ENCODE measurements at places on chromosomes 16 and 17.

DNA sequence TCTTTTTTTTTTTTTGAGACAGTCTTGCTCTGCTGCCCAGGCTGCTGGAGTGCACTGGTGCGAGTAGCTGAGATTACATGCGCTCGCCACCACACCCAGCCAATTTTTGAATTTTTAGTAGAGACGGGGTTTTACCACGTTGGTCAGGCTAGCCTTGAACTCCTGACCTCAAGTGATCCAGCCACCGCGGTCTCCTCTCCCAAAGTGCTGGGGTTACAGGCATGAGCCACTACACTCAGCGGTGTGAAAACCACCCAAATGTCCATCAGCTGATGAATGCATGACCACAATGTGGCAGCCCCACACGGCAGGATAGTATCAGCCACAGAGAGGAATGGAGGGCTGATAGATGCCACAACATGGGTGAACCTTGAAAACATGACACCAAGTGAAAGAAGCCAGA is 2.1 kb downstream of the P2RX5 start:
- DNase-seq = no peak

- DNase-seq = no peak
Observed at GRCh38 chr17:82272495-82273326, 789 bp downstream of the CSNK1D start.

- no peak for DNase-seq
Observed at GRCh38 chr16:50395763-50396710, 27.2 kb upstream of the BRD7 start.

DNA sequence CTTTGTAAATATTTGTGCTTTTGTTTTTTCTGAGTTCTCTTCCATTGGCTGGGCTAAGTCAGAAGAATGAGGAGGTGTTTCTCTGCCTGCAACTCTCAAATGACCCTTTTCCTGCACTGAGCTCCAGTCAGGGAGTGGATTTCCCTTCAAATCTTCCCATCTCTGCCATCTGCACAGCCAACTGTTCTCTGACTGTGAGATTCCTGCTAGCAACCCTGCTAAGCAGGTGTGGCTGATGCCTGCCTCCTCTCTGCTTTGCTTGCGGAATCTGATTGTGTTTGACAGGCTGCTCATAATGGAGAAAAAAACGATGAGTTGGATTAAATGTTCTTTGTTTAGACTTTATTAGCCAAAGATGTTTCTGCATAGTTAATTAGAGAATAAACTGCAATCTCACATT is 519.8 kb downstream of the TMEM114 start:
- no peak for DNase-seq

DNA sequence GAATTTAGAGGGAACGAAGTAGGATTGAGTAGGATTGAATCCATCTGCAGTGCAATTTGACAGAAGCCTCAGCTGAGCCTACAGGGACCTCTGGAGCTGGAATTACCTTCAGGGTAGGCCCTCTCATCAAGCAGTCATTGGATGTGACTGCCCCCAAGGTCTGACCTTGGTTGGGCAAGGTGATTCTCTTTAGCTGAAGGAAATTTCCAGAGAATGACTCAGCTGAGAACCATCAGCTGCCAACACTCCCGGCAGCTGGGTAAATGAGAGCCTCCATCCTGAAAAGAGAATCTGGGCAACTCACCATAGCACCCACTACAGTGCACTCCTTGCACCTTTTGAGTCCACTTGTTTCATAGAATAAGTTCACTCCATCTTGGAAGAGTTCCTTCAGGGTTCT is 113.5 kb upstream of the MED13 start:
- no peak for DNase-seq

GRCh38 chr17:44967026-44967906 is 837 bp downstream of the C1QL1 start:
- no peak for DNase-seq

- no peak for DNase-seq
Observed at GRCh38 chr16:27595993-27596392, 46.0 kb downstream of the KATNIP start.

GRCh38 chr17:2814481-2815341 is 18.5 kb downstream of the RAP1GAP2 start:
- no peak for DNase-seq

DNA sequence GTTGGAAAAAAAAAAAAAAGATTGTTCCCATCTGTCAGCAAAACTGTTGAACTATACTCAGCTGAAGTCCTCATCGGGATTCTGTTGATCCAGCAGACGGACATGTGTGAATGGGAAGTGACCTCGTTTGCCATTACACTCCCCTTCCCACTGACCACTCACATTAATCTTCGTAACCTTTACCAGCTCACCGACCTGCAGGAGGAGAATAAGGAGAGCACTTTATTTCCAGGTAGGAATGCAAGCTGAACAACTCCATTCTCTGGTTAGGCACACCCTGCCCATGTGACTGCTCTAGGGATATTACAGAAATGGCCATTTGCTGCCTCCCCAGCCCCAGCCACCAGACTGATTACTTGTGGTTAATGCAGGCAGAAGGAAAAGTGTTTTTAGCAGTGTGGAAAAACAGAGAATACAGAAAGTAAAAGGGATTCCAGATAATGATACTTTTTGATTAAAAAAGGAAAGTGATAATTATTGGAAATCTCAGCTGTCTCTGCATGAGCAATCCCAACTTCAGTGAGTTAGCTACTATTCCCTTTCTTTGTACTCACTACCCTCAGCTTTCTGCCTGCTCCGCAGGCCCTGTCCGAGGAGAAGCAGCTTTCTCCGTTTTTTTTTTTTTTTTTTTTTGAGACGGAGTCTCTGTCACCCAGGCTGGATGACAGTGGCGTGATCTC is 23.6 kb upstream of the YWHAE start:
- DNase-seq = no peak

DNA sequence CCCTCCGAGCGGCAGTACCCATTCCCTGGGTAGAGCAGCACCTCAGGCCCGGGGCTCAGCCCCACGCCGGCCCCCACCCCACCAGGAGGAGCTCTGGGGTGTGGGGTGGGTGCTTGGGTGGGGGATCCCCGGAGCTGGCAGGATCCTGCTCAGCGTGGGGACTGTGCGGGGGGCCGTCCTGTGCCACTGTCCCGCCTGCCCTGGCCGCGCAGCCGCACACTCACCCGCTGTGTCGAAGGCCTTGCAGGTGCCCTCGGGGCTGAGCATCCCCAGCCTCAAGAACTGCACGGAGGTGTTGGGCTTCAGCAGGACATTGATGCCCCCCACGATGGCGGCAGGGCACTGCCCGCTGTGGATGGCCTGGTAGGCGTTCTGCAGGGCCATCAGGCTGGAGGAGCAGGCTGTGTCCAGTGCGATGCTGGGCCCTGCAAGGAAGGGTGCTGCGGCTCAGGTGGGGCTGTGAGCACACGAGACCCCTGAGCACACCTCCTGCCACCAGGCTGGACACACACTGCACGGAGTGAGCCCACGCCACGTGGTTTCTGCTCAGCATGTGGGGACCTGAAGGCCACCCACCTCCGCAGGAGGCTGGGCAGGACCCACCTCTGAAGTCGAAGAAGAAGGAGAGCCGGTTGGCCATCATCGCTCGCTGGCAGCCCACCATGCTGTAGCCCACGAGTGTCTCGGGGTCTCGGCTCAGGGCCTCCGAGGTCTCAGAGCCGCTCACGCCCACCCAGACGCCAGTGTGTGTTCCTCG is 4.9 kb downstream of the FASN start:
- DNase-seq = no peak

- no peak for DNase-seq
Observed at GRCh38 chr17:47324224-47325020, 667 bp downstream of the EFCAB13 start.

- DNase-seq = no peak
Observed at GRCh38 chr16:86138121-86139085, 239.4 kb downstream of the IRF8 start.

DNA sequence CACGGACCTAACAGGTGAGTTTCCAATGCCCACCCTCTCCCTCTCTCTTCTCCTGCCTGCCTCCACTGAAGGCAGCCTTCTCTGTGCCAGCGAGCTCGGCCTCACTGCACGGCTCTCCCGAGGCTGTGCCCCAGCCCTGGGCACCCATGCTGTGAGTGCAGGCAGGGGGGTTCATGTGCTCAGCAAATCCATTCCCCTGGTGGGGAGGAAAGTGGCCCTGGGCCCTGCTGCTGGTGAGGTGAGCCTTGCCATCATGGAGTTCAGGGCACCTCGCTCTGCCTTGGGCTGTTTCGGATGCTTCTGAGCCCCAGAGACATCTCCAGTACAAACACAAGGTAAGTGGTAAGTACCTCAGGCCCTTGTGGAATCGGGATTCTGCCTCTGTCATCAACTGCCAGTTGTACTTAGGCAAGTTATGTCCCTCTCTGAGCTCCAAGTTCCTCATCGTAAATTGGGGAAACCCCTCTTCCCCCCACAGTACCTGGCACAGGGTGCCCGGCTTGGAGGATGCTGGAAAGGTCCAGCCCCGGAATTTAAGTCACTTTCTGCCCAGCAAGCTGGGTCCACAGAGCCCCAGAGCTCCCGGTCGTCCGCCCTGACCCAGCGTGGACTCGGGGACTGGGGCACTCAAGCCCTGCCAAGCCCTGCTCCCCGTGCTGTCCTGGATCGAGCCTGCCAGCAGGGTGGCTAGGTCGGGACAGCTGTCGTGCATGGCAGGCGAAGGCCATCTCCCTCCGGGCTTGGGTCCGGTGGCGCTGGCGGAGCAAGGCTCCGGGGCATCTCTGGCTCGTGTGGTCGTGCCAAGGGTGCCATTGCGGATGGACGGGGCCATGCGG is 684 bp upstream of the NUDT16L1 start:
- no peak for DNase-seq

DNA sequence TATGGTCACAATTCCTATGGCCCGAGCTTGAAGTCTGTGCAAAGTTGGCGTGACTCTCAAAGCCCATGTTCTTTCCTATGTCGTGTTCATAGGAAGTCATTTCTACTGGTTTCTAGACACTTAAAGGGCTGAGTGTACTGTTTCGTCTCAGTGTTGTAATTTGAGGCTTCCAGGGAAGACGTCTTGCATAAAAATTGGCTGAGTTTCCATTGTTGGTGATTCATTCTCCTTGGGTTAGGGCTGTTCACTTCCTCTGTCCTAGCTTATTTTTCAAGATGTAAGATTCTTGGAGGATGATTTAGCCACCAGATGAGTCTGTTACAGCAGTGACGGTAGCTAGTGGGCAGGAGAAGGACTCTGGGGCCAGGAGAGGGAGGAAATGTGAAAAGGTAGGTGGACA is 43.1 kb downstream of the PIK3R5 start:
- DNase-seq = no peak

DNA sequence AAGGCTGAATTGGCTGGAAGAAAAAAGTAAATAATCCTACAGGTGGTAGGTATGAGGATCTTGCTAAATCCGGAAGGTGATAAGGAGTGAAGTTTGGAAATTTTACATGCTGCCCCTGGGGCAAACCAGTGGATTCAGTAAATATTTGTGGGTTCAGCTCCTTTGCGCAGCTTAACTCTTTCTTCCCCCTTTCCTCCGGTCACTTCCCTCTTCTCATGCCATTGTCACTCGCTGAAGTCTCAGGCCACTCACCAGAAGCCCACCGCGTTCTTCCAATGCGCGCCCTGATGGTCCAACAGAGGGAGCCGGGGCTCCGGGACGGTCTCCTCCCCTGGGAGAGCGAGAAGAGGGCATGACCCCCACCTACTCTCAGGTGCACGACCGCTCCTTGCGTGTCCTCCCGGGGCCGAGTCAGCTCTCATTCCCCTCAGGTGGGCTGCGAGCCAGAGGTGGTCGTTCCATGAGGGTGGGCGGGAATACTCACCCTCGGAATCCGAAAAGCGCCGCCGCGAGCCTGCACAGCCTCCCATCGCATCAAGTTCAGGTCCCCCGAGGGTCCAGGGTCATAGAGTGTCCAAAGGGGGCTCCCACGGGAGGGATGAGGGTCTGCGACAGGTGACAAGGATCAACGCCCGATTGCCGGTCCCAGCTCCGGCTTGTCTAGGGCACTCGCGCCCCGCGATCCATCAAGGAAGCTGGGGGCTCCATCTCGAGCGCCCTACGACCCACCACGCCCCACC is 474 bp downstream of the CLN3 start:
- no peak for DNase-seq

DNA sequence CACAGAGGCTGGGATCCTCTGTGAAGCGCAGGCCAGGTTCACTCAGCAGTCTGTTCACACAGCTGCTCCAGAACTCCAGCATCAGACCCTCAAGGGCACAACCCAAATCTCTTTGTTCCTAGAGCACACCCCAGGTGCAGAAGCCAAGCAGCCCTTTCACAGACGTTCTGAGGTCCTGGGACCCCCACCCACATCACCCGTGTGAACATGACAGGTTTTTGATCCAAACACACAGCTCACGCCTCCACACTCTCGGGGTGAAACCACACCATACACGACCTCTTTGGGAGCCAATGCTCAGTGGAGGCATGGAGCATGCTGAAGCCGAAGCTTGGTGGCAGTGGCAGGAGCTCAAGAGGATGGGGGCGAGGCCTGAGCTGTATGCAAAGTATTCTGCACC is 97.4 kb downstream of the ZNF778 start:
- no peak for DNase-seq

- no peak for DNase-seq
Observed at GRCh38 chr16:80816356-80816755, 12.0 kb upstream of the CDYL2 start.

DNA sequence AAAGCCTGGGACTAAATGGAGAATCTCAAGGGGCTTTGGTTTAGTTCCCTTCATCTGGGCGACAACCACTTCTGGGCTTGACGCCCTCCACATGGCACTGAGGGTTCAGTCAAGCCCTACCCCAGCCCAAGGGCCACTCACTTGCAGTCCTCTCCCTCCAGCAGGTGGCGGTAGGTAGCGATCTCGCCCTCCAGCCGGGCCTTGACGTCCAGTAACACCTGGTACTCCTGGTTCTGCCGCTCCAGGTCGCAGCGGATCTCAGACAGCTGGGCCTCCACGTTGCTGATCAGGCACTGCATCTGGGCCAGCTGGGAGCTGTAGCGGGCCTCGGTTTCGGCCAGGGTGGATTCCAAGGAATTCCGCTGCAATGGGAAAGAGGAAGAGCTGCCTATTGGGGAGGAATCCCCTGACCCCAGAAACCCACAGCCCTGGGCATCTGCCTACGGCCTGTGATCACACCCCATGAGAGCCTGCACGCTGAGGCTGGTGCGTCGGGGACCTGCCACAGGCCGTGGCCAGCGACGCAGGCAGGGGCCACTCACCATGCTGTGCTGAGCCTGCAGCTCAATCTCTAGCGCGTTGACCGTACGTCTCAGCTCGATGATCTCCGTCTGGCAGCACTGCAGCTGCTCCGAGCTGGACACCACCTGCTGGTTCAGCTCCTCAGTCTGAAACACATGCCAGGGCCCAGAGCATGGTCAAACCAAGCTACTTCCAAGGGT is 2.7 kb downstream of the KRT36 start:
- DNase-seq = no peak

- DNase-seq = no peak
Observed at GRCh38 chr17:19579192-19579761, 45.6 kb downstream of the SLC47A1 start.

GRCh38 chr16:13029786-13030185 is 128.4 kb downstream of the SHISA9 start:
- no peak for DNase-seq

All from NCI-H1048 (cell line).